ENCODE measurements at places on chromosomes 2 and 18.

DNA sequence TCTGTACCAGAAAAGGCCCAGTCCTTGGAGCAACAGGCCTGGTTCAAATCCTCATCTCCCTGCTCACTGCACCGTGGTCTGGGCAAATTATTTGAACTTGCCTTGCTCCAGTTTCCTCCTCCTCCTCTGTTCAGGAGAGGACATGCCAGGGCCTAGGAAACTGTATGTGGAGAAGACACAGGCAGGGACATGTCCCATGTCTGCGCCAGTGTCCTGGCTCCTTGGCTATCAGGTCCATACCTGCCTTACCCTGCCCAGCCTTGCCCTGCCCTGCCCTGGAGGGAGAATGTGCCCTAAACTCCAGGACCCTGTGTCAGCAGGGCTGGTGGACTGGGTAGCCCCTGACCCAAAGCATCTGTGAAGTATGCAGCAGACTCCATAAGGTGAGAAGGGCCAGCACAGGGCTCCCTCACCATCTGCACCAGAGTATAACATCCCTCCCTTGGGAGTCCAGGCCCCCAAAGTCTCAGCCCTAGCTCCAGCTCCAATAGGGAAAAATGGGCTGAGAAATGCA is 165.3 kb downstream of the GALNT1 start:
- DNase-seq = no peak

GRCh38 chr2:3512086-3512485 is 7.2 kb downstream of the ADI1 start:
- no peak for DNase-seq

DNA sequence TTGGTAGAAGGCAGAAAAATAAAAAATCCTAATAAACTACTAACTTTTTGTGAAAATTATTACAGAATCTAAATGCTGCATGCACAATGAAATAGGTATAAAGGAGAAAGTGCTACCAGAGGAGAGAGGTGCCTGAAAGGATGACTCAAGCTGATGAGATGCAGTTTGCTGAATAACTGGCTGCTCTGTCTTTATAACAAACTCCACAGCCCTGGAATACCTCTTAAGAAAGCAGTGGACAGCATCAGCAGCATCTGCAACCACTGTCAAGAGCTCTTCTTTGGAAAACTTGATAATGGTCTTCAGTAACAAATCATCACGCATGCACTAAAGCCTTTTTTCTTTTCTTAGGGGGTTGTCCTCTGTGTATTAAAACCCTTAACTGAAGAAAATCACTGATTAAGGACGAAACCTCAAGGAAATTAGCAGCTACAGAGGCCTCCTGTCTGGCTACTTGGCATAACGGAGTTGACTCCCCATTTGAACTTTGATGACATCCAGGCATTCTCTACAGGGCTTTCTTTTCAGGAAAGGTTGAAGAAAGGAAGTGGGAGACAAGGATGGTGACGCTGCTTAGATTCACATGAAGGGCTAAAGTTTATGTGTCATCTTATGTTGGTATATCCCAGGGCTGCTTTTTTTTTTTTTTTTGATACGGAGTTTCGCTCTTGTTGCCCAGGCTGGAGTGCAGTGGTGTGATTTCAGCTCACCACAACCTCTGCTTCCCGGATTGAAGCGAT is 28.8 kb downstream of the WDFY1 start:
- no peak for DNase-seq

DNA sequence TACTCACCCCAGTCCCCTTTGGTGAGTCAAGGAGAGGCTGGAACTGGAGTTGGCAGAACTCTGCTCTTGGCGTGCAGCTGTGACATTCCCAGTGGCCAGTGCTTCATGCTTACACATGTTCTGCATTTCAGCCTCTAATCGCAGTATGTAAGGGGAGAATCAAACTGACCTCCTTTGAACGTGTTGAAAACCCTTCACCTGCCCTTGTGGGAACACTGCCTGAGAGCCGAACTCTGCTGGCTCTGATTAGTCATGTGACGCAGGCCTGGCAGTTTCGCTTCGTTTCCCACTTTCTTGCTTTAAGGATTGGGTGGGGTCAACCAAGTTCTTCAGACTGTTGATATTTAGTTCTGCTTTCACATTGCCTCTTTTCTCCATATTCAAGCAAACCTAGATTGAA is 173.8 kb upstream of the BCL2L11 start:
- DNase-seq = no peak

DNA sequence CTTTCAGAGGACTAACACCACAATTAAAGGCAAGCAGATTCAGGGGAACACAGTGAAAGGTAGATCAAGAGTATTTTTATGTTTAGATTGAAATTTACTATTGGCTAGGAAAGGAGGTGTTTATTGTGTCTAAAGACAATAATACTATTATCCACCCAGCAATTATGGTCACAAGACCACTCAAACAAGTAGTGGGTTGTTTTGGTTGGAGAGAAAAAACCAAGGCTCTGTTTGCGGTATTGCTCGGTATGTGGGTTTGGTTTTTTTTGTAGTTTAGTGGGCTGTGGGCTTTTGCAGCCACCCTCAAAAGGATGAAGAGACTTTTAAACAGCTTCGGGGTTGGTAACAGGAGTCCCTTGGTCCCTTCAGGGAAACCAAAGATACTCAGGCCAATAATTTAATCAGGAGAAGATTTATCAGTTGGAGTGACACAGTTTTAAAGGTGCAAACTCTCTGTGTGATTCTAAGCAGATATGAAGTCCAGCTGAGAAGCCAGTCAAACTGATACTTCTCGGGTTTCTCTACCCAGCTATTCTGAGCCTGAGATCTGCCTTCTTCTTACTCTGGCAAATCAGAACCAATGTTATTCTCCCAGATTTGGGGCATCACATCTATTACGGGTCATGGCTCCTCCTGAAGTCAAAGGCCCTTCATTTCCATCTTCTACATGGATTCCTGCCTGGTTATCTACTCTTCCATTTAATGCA is 55.3 kb downstream of the DCC start:
- DNase-seq = no peak

DNA sequence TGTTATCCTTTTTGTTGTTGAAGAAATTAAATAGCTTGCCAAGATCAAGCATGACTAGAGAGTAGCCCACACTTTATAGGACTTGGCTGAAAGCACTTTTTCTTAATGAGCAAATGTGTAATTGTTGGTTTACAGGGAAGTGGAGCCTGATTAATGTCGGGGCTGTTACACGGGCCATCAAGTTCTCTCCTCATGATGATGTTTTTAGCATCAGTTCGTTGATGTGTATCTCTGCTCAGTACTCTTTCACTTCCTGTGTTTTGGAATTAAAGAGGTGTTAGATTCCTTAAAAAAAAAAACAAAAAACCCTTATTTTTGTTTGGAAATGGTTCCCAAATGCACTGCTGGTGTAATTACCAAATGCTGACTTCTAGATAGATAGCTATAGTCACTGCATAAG is 114.2 kb downstream of the PTPRM start:
- no peak for DNase-seq

DNA sequence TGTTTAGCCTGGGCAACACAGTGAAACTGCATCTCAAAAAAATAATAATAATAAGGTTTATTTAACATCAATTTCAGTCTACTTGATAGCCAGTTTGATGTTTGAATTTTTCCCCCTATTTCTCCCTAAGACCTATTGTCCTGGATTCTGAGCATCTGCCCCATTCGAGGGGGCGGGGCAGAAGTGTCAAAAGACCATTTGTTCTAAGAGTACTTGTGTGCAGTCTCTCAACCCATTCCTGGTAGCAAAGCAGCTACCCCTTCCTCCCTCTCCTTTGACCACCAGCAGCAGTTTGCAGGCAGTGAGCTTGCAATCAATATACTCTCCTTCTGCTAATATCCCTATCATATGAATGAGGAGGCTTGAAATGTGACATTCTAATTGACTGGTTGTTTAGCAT is 71.9 kb downstream of the VWC2L start:
- no peak for DNase-seq

DNA sequence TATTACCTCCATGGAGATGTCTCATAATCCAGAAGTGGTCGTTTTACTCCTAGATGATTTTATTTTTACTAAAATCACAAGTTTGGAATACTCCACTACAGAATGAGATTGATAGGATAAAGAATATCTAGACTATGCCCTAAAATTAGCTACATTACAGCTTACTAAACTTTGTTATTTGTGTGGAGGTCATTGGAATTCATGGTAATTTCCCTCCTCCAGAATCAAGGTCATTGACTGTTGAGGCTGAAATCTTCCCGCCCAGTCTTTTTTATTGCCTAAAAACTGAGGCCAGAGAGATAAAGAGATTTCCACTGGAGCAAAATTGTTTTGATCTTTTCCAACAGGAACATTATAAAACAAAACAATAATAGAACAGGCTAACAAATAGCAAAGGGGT is 35.0 kb downstream of the ITGB6 start:
- DNase-seq = no peak

GRCh38 chr2:126793885-126794613 is 104.6 kb upstream of the TEX51 start:
- DNase-seq = no peak

GRCh38 chr2:165911231-165911630 is 42.3 kb downstream of the TTC21B start:
- no peak for DNase-seq

DNA sequence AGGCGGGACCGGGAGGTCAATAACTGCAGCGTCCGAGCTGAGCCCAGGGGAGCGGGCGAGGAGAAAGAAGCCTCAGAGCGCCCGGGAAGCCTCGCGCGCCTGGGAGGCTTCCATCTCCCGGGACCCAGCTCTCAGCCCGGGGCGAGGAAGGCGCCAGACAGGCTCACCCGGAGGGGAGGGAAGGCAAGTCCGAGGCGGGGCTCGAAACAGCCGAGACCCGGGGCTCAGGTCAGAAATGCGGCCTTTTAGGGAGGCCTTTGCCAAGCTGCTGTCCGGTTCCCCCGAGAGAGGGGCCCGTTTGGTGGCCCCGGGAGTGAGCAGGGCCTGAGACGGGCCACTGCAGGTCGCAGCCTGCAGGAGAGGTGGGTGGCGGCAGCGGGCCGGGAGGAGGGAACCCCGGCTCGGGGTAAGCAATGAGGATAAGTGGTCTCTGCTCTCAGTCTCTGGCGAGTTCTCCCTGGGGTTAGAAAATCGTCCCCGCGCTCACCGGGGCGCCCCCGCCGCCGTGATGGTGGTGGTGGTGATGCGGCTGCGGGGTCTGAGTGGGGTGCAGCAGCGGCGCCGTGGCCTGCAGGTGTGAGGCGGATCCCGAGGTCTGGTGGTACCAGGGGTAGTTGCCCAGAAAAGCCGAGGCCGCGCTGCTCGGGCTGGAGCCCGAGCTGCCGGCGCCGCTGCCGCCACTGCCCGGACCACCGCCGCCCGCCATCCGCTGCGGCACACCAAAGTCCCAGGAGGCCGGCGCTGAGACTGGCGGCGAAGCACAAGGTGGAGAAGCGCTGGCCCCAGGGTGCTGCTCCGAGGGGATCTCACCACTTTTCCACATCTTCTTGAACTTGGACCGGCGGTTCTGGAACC is 2.4 kb downstream of the DLX2 start:
- DNase-seq = no peak

DNA sequence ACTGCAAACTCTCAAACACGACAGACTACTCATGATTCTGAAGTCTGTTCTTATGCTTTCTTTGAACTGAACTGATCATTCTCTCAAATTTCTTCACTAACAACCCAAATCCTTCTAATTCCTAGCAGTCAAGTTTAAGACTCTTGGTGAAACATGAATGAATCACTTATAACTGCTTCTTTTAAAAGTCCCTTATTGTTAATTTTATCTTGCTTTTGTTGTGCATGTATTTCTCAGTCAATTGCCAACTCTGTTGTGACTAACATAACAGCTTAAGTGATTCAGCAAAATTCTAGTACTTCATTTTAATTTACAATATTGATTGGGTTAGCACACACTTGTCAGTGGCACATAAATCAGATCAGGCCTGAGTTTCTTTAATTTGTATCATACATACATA is 357.0 kb upstream of the FSIP2 start:
- DNase-seq = no peak

DNA sequence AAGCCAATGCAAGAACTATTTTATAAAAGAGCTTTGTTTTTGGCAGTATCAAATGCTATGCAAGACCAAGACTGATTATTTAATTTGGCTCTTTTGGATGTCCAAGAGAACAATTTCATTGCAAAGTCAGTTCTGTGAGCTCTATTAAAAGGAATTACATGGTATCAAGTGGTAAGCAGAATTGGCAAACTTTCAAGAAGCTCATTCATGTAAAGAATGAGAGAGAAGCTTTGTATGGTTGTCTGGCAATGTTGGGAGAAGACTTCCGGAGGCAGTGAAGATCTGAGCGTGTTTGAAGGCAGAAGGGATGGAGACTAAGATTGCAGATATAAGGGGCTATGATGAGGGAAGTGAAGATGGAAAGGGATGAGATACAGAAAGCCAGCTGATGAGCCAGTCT is 49.6 kb downstream of the CPS1 start:
- DNase-seq = no peak

DNA sequence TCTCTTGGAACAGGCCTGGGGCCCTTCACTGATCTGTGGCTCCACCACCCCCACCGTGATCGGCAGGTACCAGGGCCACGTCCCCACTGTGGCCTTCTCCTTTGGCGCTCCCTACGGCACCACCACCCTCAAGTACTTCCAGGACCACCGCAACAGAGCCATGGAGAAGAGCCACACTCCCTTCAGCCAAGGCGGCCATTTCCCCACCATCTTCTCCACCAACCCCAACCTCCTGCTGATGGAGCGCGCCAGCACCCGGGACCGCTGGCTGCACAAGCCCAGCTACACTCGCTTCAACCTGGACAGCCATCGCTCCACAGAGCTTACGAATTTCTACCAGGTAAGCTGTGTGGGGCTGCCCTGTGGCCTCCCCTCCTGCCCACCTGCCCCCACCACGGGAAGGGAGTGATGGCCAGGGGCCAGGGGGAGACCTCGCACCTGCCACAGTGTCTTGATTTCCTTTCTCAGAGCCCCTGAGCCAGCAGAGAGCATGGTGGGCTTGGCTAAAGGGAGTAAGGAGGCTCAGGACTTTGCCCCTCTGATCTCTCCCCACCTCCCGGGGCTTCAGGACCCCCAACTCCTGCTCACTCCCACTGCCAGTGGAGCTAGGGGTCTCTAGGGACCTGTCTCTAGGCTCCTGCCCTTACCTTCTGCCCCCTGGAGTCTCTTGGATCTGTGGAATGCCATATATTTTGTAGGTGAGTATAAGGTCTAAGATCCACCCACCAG is 65.2 kb downstream of the CIB4 start:
- DNase-seq = no peak
